ENCODE measurements at places on chromosomes 4 and X. TPM values are rescaled to one million over a fixed set of nuclear protein-coding genes. Genes with fewer than 3 reads are reported as not detected.

DNA sequence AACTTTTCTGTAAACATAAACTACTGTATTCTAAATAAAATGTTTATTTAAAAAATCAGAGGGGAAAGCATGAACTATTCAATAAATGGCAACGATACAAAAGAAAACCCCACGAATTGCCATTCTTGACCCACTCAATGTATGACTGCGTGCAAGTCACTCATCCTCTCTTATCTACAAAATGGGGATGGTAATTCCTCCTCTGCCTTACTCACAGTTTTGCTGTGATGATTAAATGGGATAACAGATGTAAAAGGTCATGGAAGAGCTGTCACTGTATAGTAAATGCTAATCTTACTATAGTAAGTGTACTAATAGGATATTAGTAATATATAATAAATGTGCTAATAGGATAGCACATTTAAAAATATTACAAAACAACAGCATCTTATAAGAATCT is 173.4 kb downstream of the SCFD2 start:
- no peak for DNase-seq

GRCh38 chr4:156770140-156770539 is 201.5 kb downstream of the PDGFC start:
- DNase-seq = no peak

The SSX2 gene
- not detected for total RNA-seq

DNA sequence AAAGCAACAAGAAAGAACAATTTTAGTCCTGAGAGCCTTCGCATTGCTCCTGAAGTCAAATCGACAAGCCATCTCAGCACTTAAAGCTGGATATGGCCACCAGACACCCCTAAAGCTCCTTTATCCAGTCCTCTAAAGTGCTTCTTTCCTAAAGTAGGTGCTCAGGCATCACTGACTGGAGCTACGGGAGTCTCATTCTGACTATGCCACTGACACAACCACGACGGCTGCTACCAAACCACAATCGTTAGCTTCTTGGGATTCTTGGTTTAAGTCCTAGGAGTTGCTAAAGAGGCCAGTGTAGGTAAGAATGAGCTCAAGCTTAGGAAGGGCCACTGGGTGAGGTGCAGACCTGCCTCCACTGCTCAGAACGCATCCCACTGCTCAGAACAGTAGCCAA is 1.0 kb downstream of the SLC10A6 start:
- no peak for DNase-seq

- peak; percentile 51 for DNase-seq
Observed at GRCh38 chr4:155999725-156000124, 46.1 kb upstream of the CTSO start.

The NR3C2 gene
- 0.22 TPM for total RNA-seq

The PPID gene
- 37.2 TPM for total RNA-seq

GRCh38 chr4:186743261-186743660 is 19.6 kb upstream of the FAT1 start:
- no peak for DNase-seq

- no peak for DNase-seq
Observed at GRCh38 chr4:18638031-18638430, 616.5 kb upstream of the LCORL start.

- no peak for DNase-seq
Observed at GRCh38 chrX:19863212-19863856, 24.1 kb downstream of the SH3KBP1 start.

DNA sequence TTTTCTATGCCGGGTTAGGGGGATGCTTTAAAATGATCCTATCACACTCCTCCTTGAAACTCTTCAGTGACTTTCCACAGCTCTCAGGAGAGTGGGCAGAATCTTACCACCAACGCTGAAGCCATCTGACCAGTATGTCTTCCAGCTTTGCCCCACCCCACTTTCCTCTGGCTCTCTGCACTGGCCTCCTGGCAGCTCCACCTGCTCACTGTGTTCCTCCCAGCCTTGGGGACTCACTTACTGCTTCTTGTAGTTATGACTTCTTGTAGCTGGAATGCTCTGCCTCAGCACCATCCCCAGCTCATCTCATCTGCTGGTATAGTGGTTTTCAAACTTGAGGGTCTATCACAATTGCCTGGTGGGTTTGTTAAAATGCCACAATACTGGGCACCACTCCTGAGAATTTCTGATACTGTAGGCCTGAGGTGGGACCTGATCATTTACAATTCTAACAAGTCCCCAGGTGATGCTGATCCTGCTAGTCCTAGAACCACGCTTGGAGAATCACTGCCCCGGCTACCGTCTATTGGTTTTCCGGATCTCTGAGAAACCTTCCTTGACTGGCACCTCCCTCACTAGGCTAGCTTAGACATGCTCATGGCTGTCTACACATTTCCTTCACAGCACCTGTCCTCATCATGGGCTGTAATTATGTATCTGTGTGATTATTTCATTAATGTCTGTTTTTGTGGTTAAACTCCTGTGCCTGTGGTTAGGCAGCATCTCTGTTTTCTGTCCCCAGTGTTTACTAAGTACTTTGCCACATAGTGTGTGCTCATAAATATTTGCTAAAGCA is 152.2 kb downstream of the MGST2 start:
- DNase-seq = no peak

The SUPT20HL2 gene
- total RNA-seq = not detected

The SSX4 gene
- 0.26 TPM for total RNA-seq

DNA sequence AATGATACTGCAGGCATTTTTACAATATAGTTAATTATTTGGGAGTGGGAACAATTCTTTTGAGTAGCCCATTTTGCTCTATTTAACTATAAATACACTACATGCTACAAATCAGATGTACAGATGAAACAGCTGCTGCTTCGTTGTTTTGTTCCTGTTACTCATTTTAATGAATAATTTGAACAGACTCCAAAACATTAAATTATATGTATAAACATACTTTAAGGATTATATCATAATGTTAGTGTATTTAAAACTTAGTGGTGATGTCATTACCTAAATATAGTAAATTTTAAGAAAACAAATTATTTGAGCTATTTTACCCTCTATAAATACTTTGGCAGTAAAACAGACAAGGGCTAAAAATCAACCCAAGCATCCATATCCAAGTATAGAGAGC is 60.7 kb downstream of the GAB1 start:
- no peak for DNase-seq

The NDNF gene
- 3.4 TPM for total RNA-seq

DNA sequence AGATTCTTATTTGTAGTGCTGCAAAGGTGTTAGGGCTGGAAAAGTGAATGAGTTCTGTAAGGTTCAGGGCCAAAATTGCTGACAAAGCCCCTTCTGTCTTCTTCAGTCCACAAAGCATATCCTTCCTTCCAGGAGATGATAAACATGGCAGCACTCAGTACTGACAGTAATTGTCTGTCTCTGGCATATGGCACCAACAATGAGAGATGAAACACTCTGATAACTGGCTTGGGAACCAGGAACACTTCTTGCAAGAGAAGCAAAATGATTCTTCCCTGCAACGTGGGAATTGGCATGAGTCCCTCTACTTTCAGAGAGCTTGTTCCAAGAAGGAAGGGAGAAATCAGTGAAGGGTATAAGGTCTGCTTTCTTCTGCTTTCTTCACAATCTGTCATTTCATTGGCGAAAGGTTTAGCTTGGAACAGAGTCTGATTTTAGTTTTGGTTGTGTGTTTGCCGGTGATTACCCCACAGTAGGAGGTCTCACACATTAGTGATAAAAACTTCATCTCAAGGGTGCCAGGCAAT is 963.3 kb downstream of the NLGN4X start:
- no peak for DNase-seq

- DNase-seq = no peak
Observed at GRCh38 chrX:123077631-123078030, 106.4 kb upstream of the GRIA3 start.

The TRAPPC11 gene
- 43.0 TPM for total RNA-seq

DNA sequence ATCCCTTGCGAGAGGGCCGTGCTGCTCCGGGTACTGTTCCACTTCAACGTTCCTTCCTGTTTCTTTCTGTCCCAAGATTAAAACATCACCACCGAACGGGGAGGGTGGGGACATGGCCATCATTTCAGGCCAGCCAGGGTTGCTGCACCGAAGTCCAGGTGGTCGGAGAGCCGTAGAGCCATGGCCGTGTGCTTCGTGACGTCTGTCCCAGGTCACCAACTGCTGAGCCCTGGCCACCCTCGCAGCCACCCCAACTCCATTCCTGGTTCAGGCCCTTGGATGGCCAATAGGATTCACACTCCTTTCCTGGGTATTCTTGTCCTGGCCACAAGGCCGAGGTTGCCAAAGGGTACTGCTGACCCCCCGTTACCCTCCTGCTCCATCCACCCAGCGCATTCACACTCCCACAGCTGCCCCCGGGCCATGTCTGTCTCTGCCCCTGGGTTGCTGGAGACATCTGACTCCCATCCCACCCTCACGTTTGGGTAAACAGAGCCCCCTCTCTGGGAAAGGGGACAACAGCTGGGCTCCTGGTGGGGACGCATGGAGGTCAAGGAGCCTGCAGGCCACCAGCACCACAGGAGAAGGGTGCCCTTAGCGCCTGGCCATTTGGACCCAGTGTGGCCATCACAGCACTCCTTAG is 103.2 kb downstream of the HMX1 start:
- DNase-seq = no peak

The CISD2 gene
- 41.3 TPM for total RNA-seq

DNA sequence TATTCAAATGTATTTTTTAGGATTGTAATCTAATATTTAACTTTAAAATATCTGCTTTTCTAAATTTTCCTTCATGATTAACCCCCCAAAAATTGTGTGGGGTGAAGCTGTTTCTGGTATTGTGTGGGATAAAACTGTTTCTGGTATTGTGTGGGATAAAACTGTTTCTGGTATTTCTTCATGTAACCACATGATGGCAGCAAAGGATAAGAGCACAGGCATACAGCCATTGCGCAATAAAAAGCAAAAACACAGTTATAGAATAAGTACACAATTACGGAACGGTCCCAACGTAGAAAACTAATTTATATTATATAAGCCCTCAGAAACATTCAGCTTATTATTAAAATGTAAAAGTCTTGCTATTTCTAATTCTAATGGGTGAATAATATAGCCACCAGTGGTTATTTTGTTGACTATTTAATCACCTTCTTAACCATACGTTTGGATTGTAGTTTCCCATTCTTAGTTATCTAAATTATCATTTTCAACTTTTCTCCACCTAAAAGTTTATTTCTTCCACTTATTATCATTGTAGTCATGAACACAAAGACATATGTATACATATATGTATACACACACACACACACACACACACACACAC is 333.9 kb upstream of the FSTL5 start:
- peak; percentile 13 for DNase-seq
